ENCODE measurements at places on chromosomes 1 and 21.

GRCh38 chr1:2591233-2591580 is 4.6 kb downstream of the PRXL2B start:
- DNase-seq, result no peak

GRCh38 chr1:86714561-86715244 is 10.3 kb downstream of the SH3GLB1 start:
- no peak for DNase-seq

DNA sequence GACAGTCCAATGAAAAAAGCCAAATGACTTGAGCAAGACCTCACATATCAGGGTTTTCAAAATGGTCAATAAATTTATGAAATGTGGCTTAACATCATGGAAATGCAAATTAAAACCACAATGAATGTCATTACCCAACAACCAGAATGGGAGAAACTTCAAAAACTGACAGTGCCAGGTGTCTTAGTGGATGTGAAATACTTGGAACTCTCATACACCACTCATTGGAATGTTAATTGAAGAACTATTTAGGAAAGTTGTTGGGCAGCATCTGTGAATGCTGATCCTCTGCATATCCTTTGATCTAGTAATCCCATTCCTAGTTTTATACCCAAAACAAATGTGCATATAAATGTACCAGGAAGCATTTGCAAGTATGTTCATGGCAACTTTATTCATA is 19.2 kb upstream of the BACH1 start:
- DNase-seq, result no peak

- no peak for DNase-seq
Observed at GRCh38 chr1:228285661-228286504, 78.0 kb downstream of the OBSCN start.

DNA sequence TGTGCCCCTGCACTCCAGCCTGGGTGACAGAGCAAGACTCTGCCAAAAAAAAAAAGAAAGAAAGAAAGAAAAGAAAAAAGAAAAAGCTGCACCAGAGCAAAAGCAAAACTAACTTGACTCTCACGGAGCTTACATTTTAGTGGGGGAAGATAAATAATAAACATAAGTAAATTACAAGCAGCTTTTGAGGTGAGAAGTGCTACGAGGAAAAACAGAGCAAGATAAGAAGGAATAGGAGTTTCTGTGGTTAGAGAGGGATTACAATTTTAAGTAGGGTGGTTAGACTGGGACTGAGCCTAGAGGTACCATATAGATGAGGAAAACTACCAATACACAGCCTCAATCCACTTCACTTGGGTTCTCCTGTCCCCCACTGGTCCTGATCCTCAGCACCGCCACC is 43.9 kb downstream of the TGFBR3 start:
- no peak for DNase-seq

GRCh38 chr1:89279011-89279466 is 6.4 kb upstream of the GBP5 start:
- no peak for DNase-seq

GRCh38 chr1:2847086-2847985 is 45.8 kb upstream of the TTC34 start:
- DNase-seq, result no peak

DNA sequence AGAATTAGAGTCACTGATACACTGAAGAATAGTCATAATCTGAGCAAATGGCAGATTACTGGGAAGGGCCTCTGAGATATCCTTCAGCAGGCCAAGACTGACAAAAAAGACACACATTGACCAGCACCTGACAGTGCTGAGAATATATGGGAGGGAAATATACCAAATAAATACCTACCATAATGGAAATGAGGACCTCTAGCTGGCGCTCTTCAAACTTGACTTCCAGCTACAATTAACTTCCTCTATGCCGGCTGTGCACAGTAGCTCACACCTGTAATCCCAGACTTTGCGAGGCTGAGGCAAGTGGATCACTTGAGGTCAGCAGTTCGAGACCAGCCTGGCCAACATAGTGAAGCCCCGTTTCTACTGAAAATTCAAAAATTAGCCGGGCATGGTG is 69.5 kb downstream of the NPHS2 start:
- DNase-seq, result no peak

- no peak for DNase-seq
Observed at GRCh38 chr1:10117865-10118264, 85.1 kb downstream of the UBE4B start.

DNA sequence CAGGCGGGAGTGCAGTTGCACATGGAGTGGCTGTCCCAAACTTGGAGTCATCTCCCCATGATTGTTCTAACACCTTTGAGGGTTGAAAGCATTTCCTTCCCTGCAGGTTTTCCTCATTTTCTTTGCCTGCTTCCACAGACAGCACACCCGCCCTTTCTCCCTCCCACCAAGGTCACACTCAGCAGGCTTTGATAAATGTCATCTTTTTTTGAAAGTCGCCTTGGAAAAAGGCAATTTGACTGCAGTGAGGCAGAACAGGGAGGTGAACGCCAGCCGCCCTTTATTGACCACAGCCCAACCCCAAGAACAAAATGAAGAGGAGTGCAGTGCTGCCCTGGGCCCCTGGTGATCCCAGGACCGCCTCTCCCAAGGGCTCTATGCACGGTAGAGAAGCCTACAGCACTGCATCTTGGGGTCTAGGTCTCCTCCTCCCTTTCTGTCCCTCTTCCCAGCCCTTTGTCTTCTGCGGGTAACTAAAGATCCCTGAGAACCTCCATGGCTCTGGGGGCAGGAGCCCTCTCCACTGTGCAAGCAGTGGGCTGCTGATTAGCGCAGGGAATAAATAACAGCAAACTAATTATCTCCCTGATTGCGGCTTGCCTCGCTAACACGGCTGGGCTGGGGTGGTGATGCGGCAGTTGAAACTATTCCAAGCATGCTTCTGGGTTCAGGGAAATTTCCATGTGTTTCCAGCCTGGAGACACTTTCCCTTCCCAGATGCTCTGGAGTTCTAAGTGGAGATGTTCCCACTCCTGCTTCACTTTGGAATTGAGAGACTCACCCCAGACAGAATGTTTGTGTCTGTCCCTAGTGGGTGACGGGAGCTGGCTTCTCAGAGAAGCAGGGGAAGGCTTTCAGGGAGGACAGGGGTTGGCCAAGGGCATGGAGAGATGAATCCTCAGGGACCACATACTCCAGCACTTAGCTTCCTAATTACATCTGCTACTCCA is 11.8 kb upstream of the AMIGO1 start:
- DNase-seq, result no peak

DNA sequence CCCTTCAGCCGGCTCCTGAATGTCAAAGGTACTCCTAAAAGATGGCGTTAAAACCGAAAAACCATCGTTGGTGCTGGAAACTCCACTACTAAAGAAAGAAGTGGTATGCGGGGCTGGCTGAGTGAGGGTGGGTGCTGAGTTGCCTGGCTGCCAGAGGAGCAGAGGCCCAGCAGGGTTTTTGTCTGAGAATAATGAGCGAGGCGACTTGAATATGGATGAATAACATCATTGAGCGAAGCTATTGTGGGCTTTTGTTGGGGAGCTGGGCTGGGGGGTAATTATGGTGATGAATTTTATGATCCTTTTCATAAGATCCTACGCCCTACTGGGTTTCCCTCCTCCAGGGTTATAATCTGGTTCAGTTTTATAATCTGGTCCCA is 2.0 kb downstream of the PDPN start:
- DNase-seq, result no peak

DNA sequence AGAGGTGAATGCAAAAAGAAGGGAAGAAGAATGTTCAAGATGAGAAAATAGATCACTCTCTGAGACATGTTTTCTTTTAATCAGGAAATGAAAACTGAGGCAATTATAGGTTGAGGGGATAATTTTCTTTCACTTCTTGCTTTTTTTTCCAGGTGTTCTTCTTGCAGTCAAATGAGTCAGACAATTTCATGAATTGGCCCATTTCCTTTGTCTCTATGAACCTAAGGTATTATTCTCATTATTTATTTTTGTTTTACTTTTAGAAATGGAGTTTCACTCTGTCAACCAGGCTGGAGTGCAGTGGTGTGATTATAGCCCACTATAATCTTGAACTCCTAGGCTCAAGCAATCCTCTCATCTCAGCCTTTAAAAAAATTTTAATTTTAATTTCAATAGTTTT is 3.5 kb upstream of the VASH2 start:
- no peak for DNase-seq

DNA sequence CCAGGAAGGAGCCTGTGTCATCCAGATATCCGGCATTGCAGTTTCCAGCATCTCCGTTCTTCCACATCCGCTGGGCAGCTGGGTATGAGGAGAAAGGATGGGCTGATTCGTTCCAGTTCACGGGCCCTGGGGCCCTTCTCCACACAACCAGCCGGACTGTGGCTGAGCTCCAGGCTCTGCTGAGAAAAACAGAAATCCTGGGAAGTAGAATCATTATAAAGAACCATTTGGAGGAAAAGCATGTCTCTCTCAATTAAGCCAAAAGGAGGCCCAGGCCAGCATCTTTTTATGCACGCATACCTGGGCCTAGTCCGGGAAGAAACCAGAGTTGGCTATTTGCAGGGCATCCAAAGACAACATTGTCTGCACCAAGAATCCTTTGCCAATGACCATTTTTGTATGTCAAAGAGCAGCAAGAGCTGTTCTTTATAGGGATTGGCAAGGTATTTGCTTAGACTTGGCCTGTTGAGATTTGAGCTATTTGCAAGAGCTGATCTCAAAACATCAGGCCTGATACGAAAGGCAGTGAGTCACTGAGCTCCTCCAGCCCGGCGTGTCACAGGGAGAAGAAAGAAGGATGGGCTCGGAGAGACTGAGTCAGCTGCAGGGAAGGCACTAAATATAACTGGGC is 84.9 kb upstream of the ARHGEF16 start:
- peak; percentile 45 for DNase-seq

GRCh38 chr1:230456478-230456877 is 30.3 kb upstream of the PGBD5 start:
- no peak for DNase-seq

DNA sequence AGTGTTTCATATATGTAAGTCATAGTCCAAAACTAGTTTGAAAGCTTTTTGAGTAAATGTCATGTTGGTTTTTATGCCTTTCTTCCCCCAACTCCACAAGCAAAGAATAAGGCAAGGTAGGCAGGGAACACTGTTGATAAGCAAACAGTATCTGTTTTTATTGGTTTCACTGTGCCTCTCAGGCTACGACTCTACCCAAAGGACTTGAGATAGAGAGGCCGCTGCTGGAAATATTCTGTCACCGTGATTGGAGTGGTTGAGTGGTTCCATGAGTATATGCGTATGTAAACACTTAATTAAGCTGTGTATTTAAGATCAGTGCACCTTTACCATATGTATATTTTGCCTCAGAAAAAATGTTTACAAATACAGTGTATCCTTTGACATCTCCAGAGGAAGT is 138.1 kb upstream of the KIF26B start:
- no peak for DNase-seq
